Naive thymus-derived CD8-positive, alpha-beta T cell (primary cell): ENCODE measurements at places on chromosomes 2 and 18.

DNA sequence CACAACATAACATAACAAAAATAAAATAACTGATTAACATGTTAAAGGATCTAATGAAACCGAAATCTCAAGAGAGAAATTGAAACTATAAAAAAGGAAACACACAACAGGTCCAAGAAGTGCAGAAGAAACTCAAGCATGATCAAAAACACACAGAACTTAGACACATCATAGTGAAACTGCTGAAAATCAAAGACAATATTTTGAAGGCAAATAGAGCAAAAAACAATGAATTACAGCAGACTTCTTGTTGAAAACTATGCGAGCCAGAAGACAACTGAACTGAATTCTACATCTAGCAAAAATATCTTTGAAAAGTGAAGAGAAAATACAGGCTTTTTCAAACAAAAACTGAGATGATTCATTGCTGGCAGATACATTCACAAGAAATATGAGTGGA, 61.3 kb downstream of the UGP2 start:
- no peak for DNase-seq

DNA sequence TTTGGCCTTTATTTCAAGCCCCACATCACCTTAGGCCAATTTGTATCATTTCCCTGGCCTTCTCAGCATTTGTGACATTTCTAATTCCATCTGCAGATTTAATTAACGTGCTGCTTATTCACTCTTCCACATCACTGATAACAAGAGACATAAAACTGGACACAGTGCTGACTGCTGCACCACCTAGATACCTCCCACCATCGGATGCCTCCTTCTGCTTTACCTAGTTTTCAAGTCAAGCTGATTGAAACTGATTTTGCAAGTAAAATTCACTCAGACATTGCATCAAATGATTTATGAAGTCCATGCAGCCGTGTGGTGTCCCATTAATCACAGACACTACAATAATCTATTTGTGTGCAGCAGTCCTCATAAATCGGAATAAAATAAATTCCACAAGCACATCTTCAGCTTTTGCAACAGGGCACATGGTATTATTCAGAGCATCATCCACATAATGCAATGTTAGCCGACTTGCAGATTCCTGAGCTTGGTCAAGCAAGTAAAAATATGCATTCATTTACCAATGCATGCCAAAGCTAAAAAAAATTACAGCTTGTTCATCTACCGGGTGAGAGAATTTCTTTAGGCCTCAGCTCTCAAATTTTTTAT, 15.9 kb upstream of the CRIM1 start:
- no peak for DNase-seq

GRCh38 chr2:11749646-11750349, 3.4 kb downstream of the LPIN1 start:
- no peak for DNase-seq

DNA sequence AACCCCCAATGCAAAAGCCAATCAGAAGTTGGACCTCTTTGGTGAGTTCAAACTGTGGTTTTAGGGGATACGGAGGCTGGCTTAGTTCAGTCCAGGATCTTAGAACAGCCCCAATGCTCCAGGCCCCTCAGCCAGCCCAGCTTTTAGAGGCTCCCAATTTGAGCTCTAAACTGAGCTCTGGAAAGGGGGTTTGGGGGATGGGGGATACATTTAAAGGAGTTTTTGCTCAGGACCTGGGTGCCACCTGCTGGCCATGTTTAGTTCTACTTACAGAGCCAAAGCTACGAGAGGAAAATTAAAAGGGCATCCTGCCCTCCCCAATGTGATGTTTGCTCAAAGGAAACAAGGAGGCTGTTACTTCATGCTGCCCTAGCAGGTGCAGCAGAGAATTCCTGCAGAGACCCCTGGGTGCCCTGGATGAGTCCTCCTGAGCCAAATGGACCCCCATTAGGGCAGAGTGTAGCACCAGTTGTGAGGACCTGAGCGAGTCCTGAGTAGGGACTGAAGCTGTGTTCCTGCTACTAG, 15.9 kb upstream of the TMEM214 start:
- peak; percentile 23 for DNase-seq

GRCh38 chr2:217328622-217328978, 468.7 kb upstream of the TNP1 start:
- DNase-seq, result no peak

DNA sequence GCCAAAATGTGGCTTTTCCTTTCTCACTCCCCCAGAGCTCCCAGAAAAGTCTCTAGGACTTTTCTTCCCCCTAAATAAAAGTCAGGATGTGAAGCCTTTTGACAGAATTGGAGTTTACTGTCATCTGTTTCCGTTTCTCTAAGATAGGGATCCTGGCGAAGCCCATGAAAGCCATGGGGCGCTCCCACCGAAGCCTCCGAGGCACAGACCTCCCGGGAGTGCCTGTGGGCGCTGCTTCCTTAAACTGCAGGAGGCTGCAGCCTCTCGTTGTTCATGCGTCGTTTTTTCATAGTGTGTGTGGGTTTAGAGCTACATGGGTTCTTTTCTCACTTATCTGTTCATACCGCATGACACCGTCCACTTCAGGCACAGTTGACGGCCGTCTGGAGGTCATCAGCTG, 56.8 kb downstream of the ASAP2 start:
- no peak for DNase-seq

- no peak for DNase-seq
These were observed 74.9 kb upstream of the GPR45 start for GRCh38 chr2:105166688-105167087.

GRCh38 chr18:32454593-32454992, 16.1 kb downstream of the GAREM1 start:
- no peak for DNase-seq

DNA sequence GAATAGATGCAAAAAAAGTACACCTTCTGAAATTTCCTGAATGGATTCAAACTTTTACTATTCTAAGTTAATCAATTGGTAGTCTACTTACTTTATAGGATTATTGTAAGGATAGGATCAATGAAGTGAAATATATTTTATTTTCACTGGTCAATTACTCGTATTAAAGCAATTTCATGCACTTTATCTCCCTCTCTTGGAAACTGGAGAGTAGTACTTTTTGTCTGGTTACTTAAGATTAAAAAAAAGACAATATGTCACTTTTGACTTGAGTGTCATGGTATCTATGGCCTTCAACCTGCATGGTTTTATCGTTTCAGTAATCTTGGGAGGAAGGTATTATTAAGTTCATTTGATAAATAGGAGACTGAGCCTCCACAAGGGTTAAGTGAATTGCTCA, 1.0 kb upstream of the KYNU start:
- DNase-seq, result no peak

GRCh38 chr2:123051136-123051535, 974.0 kb upstream of the CNTNAP5 start:
- DNase-seq, result no peak

- no peak for DNase-seq
These were observed 40.9 kb downstream of the CELF4 start for GRCh38 chr18:37524498-37525261.

GRCh38 chr2:28153851-28154250, 238.8 kb upstream of the FOSL2 start:
- no peak for DNase-seq
